Suprapubic skin (tissue), 4 donors: ENCODE measurements at places on chromosomes 4 and X. TPM values are rescaled to one million over a fixed set of nuclear protein-coding genes. Genes with fewer than 3 reads are reported as not detected.

- H3K4me1 ChIP-seq: no peaks in the 10 kb centered on the region
- H3K27ac ChIP-seq: no peak overlapping the region
- H3K27me3 ChIP-seq: no peaks in the 10 kb centered on the region
- no peak for DNase-seq
- no peak overlapping the region for H3K4me3 ChIP-seq
Measured at GRCh38 chrX:10949541-10949940, 161.6 kb upstream of the HCCS start.

DNA sequence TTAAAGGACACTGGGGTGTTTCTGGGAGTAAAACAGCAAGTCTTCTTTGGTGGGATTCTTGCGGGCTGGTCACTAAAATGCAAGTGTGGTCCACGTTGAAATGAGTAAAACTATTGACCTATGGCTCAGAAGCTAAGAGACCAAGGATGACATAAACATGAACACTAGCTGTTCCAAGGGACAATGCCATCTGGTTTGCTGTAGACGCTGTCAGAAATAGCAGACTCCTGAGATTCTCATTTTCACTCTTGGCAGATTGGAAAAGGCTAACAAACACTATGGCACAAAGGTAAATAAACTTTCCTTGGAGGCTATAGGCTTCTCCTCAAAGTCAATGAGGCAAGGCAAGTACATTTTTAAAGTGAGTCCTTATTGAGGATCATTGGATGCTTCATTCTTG, 343.6 kb downstream of the KCNIP4 start:
- no peak overlapping the region for H3K4me3 ChIP-seq
- H3K4me1 ChIP-seq: no peaks in the 10 kb centered on the region
- H3K27me3 ChIP-seq: no peaks in the 10 kb centered on the region
- H3K27ac ChIP-seq: no peak overlapping the region

DNA sequence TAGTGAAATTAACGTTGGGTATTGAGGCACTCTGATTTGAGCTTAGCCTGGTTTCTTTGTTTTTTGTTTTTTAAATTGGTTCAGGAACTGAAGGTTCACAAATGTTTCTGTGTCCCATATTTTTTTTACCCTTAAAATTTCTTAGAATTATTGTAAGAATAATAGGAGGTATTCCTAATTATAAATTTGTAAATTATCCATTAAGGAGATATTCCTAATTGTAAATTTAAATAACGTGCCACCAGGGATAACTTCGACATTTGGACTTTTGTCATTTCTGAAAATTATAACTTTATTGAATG, 1.2 kb downstream of the WWC2 start:
- peak overlapping the region; percentile 95 for H3K4me3 ChIP-seq
- no peak overlapping the region for H3K27ac ChIP-seq
- no peaks in the 10 kb centered on the region for H3K36me3 ChIP-seq
- H3K27me3 ChIP-seq: no peaks in the 10 kb centered on the region
- peaks cover 36% of the 10 kb centered on the region for H3K4me1 ChIP-seq

DNA sequence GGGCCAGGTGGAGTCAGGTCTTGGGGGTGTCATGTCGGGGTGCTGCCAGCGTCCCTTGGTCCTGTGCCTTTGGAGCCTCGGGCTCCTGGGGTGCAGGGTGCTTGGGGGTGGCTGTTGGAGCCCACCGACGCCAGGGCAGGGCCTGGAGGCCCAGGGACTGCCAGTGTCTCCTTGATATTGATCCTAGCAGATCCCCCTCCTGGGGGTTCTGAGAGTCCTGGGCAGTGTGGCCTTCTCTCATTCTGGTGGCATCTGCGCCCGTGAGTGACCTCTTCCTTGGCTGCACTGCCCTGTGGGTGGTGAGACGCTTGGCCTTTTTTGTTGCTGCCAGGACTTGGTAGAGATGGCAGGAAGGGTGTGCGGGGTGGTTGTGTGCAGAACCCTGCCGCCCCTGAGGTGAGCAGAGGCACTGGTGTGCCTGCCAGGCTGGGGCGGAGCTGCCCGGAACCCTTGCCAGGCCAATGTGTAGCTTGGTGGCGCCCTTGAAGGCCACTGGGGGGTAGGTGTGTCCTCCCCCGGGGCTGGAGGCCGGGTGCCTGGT, 7.0 kb downstream of the NAT8L start:
- peak; percentile 41 for DNase-seq
- no peak overlapping the region for H3K4me3 ChIP-seq
- H3K36me3 ChIP-seq: no peaks in the 10 kb centered on the region
- H3K27me3 ChIP-seq: peaks cover 72% of the 10 kb centered on the region

DNA sequence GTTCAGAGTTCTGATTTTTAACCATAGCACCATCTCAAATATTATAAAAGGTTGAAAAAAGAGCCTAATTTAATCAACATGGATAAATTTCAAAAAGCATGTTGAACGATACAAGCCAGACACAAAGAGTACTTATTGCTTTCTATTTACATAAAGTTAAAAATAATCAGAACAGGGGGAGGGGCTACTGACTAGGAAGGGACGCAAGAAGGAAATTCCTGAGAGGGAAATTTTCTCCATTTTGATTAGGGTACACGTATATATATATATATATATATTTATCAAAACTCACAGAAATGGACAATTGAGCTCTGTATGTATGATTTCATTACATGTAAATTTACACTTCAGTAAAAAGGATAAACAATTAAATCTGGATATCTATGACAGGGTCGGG, 482 bp upstream of the MBTPS2 start:
- DNase-seq: no peak
- H3K36me3 ChIP-seq: no peaks in the 10 kb centered on the region
- peak overlapping the region; percentile 72 for H3K27ac ChIP-seq
- H3K27me3 ChIP-seq: no peaks in the 10 kb centered on the region

DNA sequence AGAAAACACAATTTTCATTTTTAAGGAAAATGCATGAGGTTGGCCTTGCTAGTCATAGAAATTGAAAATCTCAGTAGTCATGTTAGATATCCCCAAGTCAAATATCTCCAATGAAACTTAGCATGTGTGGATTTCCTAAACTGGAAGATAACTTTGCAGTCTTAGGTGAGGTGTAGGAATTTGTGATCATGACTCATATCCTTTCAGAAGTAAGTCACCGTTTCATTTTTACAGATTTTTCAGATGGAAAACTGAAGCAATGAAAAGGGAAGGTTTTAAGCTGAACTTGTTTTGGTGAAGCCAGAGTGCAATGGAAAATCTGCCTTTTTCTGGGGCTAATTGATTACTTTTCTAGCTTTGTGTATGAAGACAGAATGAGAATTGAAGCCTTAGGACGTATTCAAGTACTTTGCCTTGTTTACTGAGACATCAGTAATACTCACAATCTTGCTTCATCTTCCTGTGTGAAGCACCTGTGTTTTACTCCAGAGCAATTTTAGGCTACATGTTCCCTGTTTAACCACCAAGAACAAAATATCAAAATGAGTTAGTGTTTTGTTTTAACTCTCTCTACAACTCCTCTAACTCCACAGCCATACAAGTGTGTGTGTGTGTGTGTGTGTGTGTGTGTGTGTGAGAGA, 1662.8 kb upstream of the ADGRL3 start:
- no peak overlapping the region for H3K4me3 ChIP-seq
- no peak for DNase-seq
- H3K27me3 ChIP-seq: no peaks in the 10 kb centered on the region

DNA sequence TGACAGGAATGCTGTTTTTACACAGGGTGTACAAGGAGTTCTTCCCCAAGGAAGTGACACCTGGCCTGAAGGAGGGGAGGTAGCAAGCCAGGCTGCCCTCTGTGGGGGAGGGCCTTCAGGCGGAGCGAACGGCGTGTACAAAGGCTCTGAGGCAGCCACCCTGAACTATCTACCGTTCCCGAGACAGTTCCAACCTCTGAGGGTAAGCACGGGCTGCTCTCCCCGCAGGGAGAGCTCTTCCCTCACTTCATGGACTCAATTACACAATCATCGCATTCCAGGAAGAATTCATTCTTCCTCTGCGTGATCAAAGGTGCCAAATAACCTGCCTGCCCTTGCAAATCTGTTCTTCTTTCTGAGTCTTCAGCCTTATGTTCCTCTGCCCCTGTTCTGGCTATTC, 4.8 kb downstream of the ELK1 start:
- peaks cover 8% of the 10 kb centered on the region for H3K4me1 ChIP-seq
- no peak overlapping the region for H3K27ac ChIP-seq
- DNase-seq: no peak
- H3K27me3 ChIP-seq: no peaks in the 10 kb centered on the region
- peaks cover 5% of the 10 kb centered on the region for H3K36me3 ChIP-seq

DNA sequence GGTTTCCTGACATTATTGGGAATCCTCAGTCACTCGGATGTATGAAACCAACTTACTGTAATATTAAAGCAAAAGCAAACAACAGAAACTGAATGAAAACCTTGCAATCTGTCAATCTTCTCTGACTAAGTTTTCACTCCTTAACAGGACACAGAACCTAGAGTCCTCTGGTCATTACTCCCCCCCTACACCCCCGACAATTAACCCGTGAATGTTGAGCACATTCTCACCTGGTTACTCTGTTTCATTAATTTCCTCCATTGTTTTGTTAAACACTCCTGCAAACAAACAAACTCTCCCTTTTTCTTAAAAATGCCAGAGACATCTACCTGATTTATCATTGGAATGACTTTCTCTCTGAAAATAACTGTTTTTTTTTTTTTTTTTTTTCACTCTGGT, 469.0 kb upstream of the PRKX start:
- no peaks in the 10 kb centered on the region for H3K27me3 ChIP-seq
- no peak overlapping the region for H3K27ac ChIP-seq
- no peak overlapping the region for H3K4me3 ChIP-seq
- H3K36me3 ChIP-seq: no peaks in the 10 kb centered on the region
- H3K4me1 ChIP-seq: no peaks in the 10 kb centered on the region
- no peak for DNase-seq

- H3K4me3 ChIP-seq: no peak overlapping the region
- no peak overlapping the region for H3K27ac ChIP-seq
- DNase-seq: no peak
- H3K36me3 ChIP-seq: no peaks in the 10 kb centered on the region
- H3K27me3 ChIP-seq: no peaks in the 10 kb centered on the region
Measured at GRCh38 chrX:42694260-42694815, 83.6 kb downstream of the PPP1R2C start.

Gene P2RY4
- 5.2 TPM for total RNA-seq

Gene ACOX3
- 56.2 TPM for total RNA-seq

Gene PARM1
- 27.4 TPM for total RNA-seq

Gene ADH1A
- total RNA-seq: not detected

Gene FAM193A
- total RNA-seq: 45.0 TPM

Gene NSD2
- 46.7 TPM for total RNA-seq

Gene XK
- total RNA-seq: 1.6 TPM

Gene MAGIX
- total RNA-seq: 4.9 TPM

Gene DKK2
- 1.4 TPM for total RNA-seq

Gene SHROOM2
- total RNA-seq: 11.0 TPM
